ENCODE measurements at places on chromosomes 11 and 22. TPM values are rescaled to one million over a fixed set of nuclear protein-coding genes. Genes with fewer than 3 reads are reported as not detected.

DNA sequence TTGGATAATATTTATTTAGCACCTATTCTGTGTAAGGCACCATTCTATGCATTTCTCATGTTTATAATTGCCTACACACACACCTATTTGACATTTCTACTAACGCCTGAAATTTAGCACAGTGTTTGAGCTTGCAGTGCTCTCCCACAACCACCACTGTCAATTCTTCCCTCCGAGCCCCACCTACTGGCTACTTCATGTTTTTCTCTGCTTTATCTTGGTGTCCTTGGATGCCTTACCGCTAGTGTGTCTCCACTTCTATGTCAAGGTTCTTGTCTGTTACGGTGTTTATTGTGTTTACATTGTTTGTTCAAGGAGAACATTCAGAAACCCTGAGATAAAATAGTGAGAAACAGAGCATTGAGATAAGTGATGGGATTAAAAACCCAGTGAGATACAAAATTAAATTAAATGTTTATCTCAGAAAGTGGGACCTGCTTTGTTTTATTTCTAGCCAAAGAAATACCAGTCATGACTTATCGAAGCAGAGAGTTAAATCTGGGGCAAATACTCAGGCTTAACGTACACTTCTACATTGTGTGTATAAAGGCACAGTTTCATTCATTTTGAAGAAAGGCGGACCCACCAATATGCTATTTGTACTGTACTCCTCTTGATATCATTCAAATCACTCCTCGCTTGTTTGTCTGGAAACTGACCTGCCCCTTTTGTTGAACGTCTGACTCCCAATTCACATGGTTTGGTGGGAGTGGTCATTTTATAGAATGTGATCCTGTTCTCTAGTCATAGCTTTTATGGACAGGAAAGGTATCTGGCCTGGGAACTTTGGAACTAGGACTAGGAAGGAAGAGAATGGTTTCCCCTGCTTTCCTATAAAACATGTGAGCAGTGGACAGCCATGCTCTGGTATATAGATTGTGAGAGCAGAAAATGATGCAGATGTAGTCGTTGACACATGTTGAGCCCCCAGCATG, 39.2 kb upstream of the SLC36A4 start:
- no peak for DNase-seq
- H3K4me1 ChIP-seq, result peaks cover 4% of the 10 kb centered on the region
- H3K27me3 ChIP-seq, result peaks cover 6% of the 10 kb centered on the region
- H3K36me3 ChIP-seq, result no peaks in the 10 kb centered on the region
- H3K27ac ChIP-seq, result peak overlapping the region; percentile 21

- no peak overlapping the region for H3K4me3 ChIP-seq
- H3K4me1 ChIP-seq, result no peaks in the 10 kb centered on the region
- DNase-seq, result no peak
- no peaks in the 10 kb centered on the region for H3K36me3 ChIP-seq
- H3K27me3 ChIP-seq, result no peaks in the 10 kb centered on the region
These were observed 152.3 kb upstream of the LARGE1 start for GRCh38 chr22:34072585-34072984.

MS4A1 gene
- total RNA-seq, result 532 TPM

DGCR6 gene
- total RNA-seq, result 1.0 TPM

DNA sequence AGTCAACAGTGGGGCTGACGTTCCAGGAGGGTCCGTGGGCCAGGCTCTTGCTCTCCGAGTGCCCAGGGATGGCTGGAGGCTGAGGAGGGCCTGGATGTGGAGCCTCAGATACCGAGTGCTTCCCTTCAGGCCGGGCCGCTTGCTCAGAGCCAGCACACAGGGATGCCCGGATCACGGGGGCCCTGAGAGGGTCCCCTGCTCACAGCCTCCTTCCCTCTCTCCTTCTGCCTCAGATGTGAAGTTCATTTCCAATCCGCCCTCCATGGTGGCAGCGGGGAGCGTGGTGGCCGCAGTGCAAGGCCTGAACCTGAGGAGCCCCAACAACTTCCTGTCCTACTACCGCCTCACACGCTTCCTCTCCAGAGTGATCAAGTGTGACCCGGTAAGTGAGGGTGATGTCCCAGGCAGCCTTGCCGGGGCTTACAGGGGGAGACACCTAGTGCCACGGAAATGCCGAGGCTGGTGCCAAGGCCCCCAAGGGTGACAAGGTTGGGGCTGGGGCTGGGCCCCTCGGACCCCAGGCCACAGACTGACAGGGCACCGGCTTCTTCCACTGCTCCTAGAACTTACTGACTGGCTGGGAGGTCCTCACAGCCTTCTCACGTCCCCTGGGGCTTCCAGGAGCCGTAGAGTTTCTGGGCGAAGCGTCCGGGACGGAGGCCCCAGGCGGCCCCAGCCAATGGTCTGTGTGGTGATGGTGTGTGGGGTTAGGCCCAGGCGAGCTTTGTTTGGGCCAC, 7.0 kb downstream of the CCND1 start:
- no peaks in the 10 kb centered on the region for H3K27me3 ChIP-seq
- peaks cover 32% of the 10 kb centered on the region for H3K36me3 ChIP-seq
- no peak overlapping the region for H3K4me3 ChIP-seq
- peak; percentile 76 for DNase-seq
- H3K4me1 ChIP-seq, result peaks cover 43% of the 10 kb centered on the region

DNA sequence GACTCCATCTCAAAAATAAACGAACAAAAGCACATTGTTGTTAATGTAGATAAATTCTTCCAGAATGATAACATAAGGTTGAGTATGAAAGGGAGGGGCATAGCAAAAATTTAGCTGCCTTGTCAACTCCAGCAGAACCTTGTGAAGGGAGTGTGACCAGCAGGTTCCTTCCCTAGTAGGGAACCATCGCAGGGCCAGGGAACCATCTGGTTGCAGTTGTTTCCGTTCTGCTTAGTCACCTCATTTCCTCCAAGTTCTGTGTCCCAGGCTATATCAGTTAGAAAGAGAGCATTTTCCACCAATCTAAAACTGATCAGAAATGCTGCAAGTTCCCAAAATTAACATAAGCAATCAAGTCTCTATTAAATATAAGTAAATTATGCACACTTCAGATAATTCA, 126.7 kb upstream of the BLID start:
- no peak overlapping the region for H3K4me3 ChIP-seq
- H3K36me3 ChIP-seq, result no peaks in the 10 kb centered on the region
- H3K27me3 ChIP-seq, result no peaks in the 10 kb centered on the region

TTC36 gene
- total RNA-seq, result not detected

OR2D2 gene
- not detected for total RNA-seq

BIK gene
- total RNA-seq, result 6.8 TPM

DNA sequence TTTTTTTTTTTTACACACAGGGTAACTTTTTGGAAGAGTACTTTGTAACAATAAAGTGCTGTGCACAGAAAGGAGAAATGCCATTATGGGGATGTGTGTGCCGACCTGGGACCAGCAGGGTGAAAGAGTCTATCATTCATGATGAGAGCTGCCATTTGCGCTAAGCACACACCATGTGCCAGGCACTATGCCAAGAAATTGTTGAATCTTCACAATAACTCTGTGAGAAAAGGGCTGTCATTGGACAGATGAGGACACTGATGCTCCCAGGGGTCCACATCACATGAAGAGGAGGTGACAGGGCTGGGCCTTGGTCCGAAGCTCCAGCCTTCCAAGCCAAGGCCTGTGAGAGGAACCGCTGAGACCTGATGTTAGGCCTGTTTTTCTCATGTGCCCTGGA, 5.6 kb downstream of the DUSP18 start:
- H3K36me3 ChIP-seq, result peaks cover 12% of the 10 kb centered on the region
- H3K4me1 ChIP-seq, result peaks cover 5% of the 10 kb centered on the region
- DNase-seq, result no peak
- no peak overlapping the region for H3K27ac ChIP-seq
- H3K4me3 ChIP-seq, result no peak overlapping the region

CYB5R2 gene
- total RNA-seq, result 2.7 TPM

DNA sequence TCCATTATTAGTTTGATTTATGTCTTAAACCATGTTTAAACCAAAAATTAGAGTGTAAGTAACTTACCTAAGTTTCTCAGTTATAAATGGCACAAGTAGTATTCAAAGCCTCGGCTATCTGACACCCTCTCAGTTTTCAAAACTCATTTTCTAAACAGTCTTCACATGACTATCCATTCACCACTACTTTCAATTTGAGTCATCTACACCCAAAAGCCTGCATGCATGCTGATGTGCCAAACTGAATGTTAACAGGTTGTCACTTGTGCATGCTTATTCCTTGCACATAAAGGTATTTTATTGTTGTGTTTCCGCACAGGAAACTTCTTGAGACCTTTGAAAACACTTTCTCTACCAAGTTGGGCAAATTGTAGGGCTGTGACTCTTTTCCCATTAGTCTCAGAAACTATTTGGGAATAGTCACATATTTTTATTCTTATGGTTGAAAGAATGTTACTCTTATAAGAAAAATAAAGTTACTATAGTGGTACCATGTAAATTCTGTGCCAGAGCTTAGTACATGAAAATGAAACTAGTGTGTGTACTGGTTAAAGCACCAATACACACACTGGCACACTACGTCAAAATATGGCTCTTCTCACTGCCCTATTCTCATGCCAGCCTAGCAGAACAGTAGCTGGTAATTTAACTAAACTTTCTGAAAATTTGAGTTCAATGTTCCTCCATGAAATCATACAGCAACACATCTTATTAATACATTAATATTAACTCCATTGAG, 2.2 kb upstream of the OR51E2 start:
- H3K4me1 ChIP-seq, result no peaks in the 10 kb centered on the region
- H3K36me3 ChIP-seq, result no peaks in the 10 kb centered on the region
- no peak overlapping the region for H3K27ac ChIP-seq
- DNase-seq, result no peak
- no peak overlapping the region for H3K4me3 ChIP-seq
- no peaks in the 10 kb centered on the region for H3K27me3 ChIP-seq

DNA sequence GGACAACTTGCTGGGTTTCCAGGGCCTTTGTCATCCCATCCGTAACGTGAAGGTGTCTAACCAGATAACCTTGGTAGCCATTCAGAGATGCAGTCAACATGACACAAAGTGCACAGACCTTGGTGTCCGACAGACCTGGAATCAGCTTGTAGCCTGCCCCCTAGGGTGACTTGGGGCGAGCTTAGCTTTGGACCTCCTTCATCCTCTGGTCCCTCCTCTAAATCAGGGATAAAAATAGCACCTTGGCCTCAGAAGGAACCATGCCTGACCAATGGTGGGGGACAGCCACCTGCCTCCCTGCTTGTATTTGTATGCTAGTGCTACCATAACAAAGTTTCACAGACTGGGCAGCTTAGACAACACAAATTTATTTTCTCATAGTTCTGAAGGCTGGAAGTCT, 3.7 kb downstream of the SNRPD3 start:
- H3K27ac ChIP-seq, result no peak overlapping the region
- DNase-seq, result peak; percentile 39
- no peaks in the 10 kb centered on the region for H3K27me3 ChIP-seq
- peaks cover 40% of the 10 kb centered on the region for H3K4me1 ChIP-seq
- peaks cover 30% of the 10 kb centered on the region for H3K36me3 ChIP-seq

DNA sequence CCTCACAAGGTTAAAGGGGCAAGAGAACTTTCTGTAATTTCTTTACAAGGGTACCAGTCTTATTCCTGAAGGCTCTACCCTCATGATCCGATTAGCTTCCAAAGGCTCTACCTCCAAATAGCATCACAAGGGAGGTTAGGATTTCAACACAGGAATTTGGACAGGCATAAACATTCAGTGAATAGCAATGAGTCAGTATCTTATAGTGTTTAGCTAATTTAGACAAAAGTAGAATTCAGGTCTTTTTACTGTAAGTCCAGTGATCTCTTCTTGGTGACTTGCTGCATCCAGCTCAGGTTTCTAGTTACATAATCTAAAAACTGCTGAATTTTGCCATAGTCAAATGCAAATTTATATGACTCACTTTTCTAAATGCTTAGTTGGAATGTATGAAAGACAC, 1995.6 kb upstream of the RAG2 start:
- H3K4me1 ChIP-seq, result no peaks in the 10 kb centered on the region
- H3K27me3 ChIP-seq, result no peaks in the 10 kb centered on the region
- no peak overlapping the region for H3K27ac ChIP-seq
- no peak overlapping the region for H3K4me3 ChIP-seq

CADM1 gene
- 18.8 TPM for total RNA-seq

- peaks cover 7% of the 10 kb centered on the region for H3K36me3 ChIP-seq
- no peak for DNase-seq
- H3K27ac ChIP-seq, result peak overlapping the region; percentile 85
- peaks cover 81% of the 10 kb centered on the region for H3K4me1 ChIP-seq
These were observed 7.3 kb upstream of the AHNAK start for GRCh38 chr11:62553839-62554361.

DNA sequence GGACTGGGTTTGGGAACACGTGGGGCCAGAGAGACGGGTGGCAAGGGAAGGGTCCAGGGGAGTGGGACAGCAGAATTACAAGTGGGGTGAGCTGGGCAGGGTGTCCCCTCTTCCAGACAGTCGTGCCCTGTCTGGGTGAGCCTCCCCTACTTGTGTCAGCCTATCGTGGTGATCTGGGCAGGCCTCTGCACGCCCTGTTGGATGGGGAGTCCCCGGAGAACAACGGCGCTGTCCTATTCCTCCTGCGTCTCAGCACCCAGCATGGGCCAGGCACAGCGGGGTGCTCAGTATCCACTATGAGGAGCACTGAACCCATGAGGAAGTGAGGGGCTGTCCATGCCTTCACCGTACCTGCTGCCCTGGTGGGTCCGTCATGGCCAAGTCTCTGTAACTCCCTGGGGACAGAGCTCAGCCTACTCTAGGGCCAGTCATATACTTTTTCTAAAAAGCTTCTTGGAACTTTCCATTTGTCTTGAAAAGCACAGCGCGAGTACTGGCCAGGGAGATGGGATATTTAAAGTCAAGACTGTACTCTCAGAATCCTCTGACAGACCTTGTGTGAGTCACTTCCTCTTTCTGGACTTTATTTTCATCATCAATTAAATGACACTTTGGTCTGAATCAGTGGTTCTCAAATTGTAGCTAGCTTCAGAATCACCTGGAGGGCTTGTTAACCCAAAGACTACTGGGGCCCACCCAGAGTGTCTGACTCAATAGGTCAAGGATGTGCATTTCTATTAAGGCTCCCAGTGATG, 81.7 kb upstream of the NECTIN1 start:
- H3K36me3 ChIP-seq, result no peaks in the 10 kb centered on the region
- H3K27ac ChIP-seq, result no peak overlapping the region
- H3K4me3 ChIP-seq, result no peak overlapping the region
- no peaks in the 10 kb centered on the region for H3K4me1 ChIP-seq
- H3K27me3 ChIP-seq, result peaks cover 7% of the 10 kb centered on the region

DNA sequence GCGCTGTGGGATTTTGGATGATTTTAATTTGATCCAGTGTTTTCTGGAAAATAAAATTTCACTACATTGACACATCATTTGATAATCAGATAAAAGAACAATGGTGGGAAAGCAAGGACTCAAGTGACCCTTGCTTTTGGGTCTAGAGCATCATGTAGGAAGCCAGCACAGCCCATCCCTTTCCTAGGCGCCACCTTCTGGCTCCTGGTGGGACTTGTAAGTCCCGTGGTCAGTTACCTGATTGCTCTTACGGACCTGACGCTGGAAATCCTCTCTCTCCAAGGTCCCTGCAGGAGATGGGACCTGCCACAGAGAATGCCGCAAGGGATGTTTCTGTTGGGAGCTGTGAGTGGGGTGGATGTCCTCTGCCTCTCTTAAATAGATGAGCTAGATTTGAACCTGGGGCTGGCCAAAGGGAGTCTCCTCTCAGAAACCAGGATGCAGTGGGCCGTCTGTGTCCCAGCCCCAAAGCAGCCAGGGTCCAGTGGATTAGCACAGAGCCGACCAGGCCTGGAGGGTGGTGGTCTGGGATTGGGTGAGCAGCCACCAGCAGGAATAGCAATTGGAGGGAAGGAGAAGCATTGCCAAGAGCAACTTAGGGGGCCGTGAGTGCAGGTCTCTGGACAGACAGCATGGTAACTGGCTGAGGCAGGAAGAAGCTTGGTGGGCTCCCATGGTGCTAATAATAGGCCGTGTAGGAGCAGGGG, 21.7 kb downstream of the TIMP3 start:
- H3K4me1 ChIP-seq, result peaks cover 88% of the 10 kb centered on the region
- DNase-seq, result no peak
- no peaks in the 10 kb centered on the region for H3K36me3 ChIP-seq
- H3K4me3 ChIP-seq, result no peak overlapping the region

Measured in spleen (tissue), 13 donors.